ENCODE measurements at places on chromosomes 1 and 21.

GRCh38 chr1:101371259-101371658, 134.4 kb downstream of the S1PR1 start:
- DNase-seq: peak; percentile 8

GRCh38 chr1:168879896-168880734, 151.1 kb upstream of the DPT start:
- DNase-seq: no peak

DNA sequence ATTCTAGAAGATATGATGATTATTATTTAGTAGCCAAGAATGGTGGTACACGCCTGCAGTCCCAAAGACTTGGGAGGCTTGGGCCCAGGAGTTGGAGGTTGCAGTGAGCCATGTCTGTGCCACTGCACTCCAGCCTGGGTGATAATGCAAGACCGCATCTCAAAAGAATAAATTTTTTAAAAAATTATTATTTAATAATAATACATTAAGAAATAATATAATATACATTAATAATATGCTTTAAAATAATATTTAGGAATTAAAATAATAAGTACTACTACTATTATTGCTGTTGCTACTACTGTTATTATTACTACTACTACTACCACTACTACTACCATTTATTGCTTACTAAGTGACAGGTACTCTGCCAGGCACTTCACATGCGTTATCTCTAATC, 27.2 kb downstream of the CCDC30 start:
- DNase-seq: no peak

DNA sequence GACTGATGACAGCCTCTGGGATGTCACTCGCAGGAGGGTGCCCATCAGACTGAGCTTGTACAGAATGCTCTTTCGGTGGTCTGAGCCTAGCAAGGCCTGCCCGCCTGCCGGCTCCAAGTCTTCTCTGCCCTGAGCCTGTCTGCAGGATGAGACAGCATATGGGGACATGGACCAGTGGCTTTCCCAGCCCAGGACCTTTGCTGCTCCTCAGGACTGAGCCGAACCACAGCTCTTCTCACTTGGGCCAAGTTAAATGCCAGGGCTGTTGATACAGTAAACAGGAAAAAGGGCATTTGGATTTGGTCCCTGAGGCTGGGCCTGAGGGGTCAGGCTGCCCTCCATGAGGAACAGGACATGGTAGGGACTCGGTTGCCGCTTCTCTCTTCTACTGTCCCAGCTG, 64.3 kb upstream of the EPS8L3 start:
- DNase-seq: no peak

Data from stimulated activated CD4-positive, alpha-beta T cell treated with anti-CD3 and anti-CD28 coated beads, Interleukin-15, amount 100 ng/mL, for 24 hours (primary cell).